ENCODE measurements at places on chromosomes 3 and 15. TPM values are rescaled to one million over a fixed set of nuclear protein-coding genes. Genes with fewer than 3 reads are reported as not detected.

DNA sequence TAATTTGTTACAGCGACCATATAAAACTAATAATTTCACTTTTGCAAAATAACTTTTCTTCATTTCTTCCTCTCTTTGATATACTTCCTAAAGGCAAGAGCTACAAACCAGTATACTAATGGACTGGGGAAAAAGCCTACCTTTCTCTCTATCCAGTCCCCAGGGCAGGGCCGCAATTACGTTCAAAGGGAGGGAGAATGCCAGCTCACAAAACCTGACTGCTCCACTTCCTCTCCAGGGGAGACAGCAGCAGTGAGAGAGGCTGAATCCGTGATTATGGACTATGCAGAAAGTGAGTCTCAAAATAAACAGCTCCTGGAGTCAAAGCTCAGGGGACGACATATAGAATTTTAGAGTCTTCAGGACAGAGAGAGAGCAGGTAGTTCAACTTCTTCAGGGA lies 126.9 kb upstream of the HES1 start:
- H3K4me3 ChIP-seq: no peak overlapping the region
- peaks cover 5% of the 10 kb centered on the region for H3K4me1 ChIP-seq
- H3K36me3 ChIP-seq: no peaks in the 10 kb centered on the region
- H3K27me3 ChIP-seq: peaks cover 3% of the 10 kb centered on the region
- H3K27ac ChIP-seq: no peak overlapping the region

DNA sequence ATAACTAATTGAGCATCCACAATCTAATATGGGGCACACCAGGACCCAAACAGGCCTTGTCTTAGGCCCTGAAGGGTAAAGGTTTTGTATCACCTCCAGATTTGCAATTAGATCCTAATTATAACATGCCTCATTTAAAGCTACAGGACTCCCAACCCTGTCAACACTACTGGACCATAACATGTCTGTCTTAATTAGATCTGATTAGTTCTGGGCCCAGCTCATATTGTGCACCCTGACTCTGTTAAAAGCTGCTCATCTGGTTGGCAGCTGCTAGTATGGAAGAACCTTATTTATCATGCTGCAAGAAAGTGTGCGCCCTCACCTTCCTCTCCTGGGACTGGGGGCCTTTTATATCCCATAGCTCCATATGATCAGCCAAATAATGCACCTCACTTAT lies 457.8 kb downstream of the ROBO1 start:
- no peak overlapping the region for H3K27ac ChIP-seq
- H3K4me3 ChIP-seq: no peak overlapping the region
- no peak for DNase-seq

- H3K27ac ChIP-seq: no peak overlapping the region
- H3K36me3 ChIP-seq: no peaks in the 10 kb centered on the region
- no peak for DNase-seq
- peaks cover 3% of the 10 kb centered on the region for H3K4me1 ChIP-seq
- no peak overlapping the region for H3K4me3 ChIP-seq
These were observed 3.4 kb upstream of the CTNNB1 start for GRCh38 chr3:41195946-41196345.

Gene ADAMTSL3
- total RNA-seq: not detected
